Stimulated activated CD4-positive, alpha-beta T cell treated with anti-CD3 and anti-CD28 coated beads, Interleukin-4, amount 100 ng/mL, for 24 hours (primary cell): ENCODE measurements at places on chromosomes 5 and 9.

GRCh38 chr5:4639946-4640345, 500.2 kb upstream of the ADAMTS16 start:
- no peak for DNase-seq

- no peak for DNase-seq
Measured at GRCh38 chr5:33601881-33602280, 161.1 kb downstream of the TARS1 start.

GRCh38 chr9:70581955-70582350, 167.5 kb upstream of the KLF9 start:
- DNase-seq, result no peak

- no peak for DNase-seq
Measured at GRCh38 chr5:74390822-74391221, 249.7 kb downstream of the ENC1 start.

- no peak for DNase-seq
Measured at GRCh38 chr9:38281917-38282316, 110.6 kb upstream of the ALDH1B1 start.

GRCh38 chr5:111935835-111936234, 178.8 kb upstream of the NREP start:
- no peak for DNase-seq

DNA sequence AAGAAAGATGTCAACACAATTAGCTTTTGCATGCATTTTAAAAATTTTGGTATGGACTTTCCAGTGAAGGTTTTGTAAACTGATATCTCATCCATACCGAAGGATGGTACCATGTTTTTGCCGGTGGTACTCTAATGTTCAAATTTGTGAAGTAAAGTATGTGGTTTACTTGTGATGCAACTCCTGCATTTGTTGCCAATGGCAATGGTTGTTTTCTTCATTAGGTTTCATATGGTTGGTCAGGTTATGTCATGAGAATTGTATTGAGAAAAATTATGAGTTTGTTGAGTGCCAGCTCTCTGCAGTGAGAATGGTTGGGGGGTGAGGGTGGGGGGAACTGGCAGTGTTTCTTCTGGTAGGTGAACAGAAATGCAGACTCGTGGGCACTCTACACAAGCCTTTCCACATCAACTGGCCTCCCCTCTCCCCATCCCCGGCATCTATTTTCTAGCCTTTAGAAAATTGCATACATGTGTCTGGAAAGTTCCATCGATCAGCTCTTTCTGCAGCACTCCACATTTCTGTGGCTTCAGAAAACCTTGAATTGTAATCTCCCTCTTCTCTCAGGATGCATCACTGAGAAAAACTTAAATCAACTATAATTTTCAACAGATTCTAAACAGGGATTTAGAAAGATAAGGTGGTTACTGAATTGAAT, 107.7 kb downstream of the PDE4D start:
- DNase-seq, result no peak

DNA sequence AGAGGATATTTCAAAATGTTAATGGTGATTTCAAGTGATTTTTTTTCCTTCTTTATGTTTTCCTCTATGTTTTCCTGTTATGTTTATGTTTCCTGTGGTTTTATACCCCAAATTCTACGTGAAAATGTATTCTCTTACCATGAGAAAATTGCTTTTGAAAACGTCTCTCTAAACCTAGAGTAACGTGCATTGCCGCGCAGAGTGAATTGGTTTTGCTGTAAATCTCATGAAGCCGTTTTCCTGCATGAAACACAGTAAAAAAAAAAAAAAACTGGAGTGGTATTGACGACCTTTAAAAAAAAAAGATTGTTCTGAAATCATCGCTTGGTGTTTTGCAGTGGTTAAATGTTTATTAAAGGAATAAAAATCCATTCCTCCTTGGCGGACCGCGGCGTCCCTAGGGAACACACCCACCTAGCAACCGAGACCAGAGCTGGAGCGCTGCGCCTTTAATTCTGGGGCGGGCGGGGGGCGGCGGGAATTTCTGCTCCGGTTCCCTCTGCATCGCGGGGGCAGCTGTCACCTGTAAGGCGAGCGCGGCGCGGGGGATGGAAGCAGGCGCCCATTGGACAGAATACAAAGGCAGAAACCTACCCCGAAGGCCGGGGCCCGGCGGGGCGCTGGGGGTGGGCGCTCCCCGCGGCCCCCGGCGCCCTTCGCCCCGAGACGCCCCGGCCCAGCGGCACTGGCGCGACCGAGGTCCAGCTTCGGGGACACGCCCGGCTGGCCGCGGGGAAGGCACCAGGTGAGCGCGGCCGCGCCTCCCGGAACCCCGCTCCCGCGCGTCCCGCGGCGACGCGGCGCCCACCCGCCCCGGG, at the start of gene SOWAHA:
Gene SOWAHA, plus strand, starts transcription at position 522 of the 818 bp plus-strand sequence. CDS start 320 bp downstream, outside the sequence.
- DNase-seq, result no peak

- DNase-seq, result peak; percentile 39
Measured at GRCh38 chr5:177368869-177369644, 11.3 kb downstream of the RGS14 start.

- DNase-seq, result no peak
Measured at GRCh38 chr9:120202856-120203654, 376.9 kb downstream of the CDK5RAP2 start.

DNA sequence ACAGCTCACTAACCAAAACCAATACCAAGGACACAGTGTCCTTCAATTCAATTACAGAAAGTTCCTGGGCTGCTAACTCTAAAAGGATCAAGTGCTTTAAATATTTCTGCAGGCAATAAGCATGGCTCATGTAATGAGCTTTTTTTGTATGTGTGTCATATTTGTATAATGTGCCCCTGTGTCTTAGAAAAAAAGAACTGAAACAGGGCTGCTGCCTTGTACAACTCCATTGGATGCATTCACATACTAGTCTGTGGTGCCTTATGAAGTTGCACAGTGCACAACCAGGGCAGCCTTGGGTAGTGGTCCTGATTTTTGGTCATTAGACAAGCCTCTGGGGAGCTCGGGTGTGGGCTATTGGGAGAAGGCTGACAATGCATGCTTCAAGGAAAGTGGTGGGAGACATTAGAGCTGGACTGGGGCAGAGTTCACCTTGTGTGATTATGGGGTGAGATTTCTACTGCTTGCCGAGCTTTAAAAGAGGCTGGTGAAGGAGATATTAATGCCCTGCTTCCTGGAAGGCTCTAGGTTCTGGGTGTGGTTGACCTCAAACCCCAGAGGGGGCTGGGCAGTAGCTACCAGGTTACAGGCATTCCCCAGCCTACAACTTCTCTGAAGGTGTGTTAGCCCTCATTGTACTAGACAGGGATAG, 3.6 kb upstream of the CPEB4 start:
- peak; percentile 30 for DNase-seq

DNA sequence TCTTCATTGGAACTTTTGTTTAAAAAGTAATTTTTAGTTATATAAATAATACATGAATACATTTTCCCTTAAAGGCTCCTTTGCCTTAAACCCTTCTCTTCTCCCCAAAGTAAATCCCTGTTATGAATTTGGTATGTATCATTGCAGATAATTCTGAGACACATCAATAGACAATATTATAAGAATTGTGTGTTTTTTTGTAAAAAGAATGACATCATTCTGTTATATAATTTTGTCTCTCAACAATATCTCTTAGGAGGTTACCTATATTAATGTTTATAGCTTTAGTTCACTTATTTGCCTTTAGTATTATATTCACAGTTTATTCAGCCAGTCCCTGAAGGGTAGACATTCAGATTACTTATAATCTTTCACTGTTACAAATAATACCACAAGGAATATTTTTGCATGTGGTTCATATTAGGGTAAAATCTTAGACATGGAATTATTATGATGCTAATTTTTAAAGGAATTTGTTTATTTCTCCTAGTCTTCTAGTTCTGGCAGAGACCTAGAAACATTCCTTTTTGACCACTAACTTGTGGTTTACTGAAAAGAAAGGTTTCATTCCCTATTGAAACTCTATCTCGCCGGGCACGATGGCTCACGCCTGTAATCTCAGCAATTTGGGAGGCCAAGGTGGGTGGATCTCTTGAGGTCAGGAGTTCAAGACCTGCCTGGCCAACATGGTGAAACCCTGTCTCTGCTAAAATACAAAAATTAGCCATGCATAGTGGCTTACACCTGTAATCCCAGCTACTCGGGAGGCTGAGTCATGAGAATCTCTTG, 105.6 kb downstream of the KCTD16 start:
- DNase-seq, result no peak

- no peak for DNase-seq
Measured at GRCh38 chr9:33130961-33131789, 36.0 kb downstream of the B4GALT1 start.

GRCh38 chr5:180811623-180812124, 9.1 kb upstream of the MGAT1 start:
- no peak for DNase-seq

GRCh38 chr9:34375901-34376595, 650 bp downstream of the MYORG start:
- peak; percentile 33 for DNase-seq

GRCh38 chr5:136155761-136156160, 23.1 kb downstream of the SMAD5 start:
- DNase-seq, result no peak

DNA sequence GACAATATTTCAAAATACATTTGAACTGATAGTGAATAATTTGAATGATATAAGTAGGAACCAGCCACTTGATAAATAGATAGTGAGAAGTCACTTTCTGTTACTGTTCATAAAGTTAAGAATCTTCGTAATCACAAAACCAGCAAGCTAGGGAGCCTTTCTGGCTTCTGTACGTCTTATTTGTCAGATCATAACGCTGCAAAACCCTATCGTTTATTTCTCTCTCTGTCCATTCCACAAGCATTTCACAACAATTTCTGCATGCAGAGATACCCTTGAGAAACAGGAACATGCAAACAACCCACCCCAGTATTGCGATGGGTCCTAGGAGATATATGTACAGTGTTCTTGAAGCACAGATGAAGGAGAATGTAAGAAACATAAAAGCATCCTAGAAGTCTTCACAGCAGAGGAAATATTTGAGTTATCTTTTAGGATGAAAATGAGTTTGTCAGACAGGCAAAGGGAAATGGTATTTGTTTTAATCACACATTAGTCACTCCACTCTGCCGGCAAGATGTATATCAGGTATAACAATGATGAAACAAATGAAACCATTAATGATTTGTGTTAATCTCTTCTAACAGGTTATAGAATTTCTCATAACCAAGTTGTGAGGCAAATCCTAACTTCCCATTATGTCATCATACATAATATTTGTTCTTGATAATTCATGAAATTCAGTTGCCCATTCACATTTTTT, 668.7 kb upstream of the FTMT start:
- no peak for DNase-seq

- no peak for DNase-seq
Measured at GRCh38 chr9:134076644-134077043, 8.8 kb upstream of the BRD3 start.

DNA sequence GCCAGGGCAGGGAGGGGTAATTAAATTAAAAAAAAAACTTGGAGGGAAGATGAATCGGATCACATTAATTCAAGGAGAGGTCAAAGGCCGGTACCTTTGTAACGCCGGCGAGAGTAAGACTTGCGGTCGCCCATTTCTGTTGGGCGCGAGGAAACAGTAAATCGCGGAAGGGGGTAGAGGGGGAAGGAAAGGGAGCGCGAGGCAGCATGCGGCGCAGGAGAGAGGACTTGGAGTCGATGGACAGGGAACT, 324 bp upstream of the RGMB start:
- no peak for DNase-seq

- DNase-seq, result no peak
Measured at GRCh38 chr9:18396102-18396728, 77.7 kb upstream of the ADAMTSL1 start.

DNA sequence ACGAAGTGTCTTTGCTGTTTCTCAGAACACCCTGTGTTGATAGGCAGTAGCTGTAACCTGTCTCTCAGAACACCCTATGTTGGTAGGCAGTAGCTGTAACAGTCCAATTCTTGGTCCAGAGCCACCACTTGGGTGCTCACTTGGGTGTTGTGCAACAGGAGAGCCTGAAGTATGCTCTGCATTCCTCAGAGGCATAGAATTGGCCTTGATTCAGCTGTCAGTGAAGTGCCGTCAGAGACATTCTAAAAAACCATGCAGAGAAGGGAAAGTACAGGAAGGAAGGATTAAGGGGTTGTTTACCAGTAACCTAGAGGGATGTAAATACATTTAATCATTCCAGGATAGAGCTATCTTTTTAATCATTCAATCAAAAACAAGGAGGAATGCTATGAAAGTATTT, 231.2 kb downstream of the ARRDC3 start:
- DNase-seq, result no peak

DNA sequence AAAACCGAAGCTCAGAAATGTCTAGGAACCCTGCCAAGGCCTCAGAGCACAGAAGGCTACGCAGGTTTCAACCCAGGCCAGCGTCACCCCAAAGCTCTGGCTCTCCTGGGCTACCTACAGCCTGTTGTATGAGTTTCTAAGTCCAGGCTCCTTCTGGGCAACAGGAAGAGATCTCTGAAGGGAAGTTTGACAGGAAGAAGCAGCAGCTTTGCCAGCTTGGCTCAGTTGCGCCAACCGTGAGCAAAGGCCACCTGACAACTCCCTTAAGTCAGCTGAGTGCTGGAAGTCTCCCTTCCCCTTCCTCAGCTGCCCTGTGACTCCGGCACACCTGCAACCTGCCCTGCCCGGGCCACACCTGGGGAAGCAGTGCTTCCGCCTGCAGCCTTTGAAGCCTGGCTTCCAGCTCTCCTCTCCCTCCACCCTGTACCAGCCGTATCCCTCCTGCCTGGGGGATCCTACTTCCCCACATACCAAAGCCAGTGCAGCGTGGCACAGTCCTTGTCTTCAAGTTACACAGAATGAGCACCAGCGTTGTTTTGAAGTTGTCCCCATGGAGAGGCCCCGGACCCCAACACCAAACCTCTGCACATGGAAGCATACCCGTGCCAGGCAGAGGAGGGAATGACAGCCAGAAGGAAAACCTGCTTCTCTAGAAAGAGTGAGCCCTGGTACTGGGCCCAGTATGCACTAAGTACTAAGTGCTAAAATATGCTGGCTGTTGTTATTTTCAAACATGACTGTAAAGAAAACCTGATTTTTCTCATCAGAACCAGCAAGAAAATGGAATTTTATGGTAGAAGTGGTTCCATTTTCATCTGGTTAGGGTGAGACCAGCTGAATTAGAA, 36.5 kb downstream of the SHB start:
- DNase-seq, result no peak

DNA sequence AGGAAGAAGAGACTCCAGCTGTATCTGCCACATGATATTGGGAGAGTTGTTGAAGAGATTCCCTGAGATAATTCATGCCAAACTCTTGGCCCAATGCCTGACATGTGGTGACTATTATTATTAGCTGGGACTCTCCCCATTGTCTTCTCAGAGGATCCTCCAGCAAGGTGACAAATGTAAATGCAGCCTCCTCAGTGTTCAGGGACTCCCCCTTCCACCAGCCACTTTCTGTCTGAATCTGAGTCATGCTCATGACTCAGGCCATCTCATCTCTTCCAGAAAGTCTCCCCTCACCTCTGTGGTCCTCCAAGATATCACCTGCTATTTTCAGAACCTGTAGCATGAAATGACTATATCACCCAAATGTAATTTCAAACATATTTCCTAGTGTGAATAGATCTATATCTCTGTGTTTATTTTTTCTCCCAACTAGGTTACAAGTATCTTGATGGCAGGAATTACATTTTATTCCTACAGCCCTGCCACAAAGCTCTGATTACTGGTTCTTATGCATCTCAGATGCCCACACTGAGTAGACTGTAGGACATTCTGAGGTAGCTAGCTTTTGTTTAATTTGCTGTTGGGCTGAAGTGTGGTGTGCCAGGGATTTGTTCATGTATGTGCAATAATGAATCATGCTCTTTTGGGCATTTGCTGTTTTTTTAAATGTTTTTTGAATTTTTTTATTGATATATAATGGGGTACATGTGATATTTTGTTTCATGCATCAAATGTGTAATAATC, 126.6 kb upstream of the IL12B start:
- DNase-seq, result peak; percentile 81

- DNase-seq, result no peak
Measured at GRCh38 chr9:129336130-129336528, 158.1 kb upstream of the IER5L start.
